ENCODE measurements at places on chromosomes 4 and X.

- DNase-seq: no peak
Observed at GRCh38 chr4:108965016-108965415, 202.2 kb upstream of the ETNPPL start.

- DNase-seq: no peak
Observed at GRCh38 chr4:54930226-54930625, 195.2 kb downstream of the KDR start.

DNA sequence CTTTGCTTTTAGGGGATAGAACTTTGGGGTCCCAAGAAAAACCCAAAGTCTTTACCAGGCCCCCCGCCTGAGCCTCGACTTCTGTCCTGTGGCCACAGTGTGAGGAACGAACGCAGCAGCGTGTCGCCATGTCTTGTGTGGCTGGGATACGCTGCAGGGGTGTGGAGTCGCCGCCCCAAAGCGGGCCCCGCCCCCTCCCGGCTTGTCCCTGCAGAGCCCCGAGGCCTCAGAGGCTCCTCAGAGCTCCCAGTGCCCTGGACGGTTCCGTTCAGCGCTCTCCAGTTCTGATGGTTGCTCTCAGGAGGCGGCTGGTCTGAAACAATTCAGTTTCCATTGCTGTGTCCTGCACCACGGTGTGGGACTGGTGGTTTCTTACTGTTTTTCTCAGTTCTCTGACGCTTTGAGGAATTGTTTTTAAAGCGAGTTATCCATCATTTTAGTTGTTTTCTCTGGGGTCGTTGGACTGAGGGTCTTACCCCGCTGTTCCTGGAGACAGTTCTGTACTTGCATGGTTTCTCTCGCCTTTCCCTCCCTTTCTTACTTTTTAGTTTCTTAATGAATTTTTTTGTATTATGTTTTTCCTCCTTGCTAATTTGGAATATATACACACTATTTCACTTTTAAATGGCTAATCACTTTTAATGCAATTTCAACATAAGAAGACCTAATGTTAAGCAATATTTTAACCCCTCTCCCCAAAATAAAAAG, 1.6 kb upstream of the IDUA start:
- DNase-seq: peak; percentile 43

GRCh38 chr4:183321079-183321478, 1.0 kb upstream of the CLDN22 start:
- no peak for DNase-seq

- no peak for DNase-seq
Observed at GRCh38 chr4:107473126-107473525, 246.9 kb downstream of the PAPSS1 start.

DNA sequence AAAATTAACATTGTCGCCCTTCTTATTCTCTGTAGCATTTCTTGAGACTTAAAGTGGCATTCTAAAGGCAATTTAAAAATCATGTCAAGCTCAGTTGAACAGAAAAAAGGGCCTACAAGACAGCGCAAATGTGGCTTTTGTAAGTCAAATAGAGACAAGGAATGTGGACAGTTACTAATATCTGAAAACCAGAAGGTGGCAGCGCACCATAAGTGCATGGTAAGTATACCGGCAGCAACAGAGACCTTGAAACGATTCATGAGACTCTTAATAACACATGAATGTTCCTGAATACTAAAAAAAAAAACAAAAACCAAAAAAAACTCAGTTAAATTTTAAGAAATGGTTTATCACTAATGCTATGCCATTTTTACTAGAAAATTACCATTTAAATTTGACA, 82.4 kb upstream of the HPRT1 start:
- no peak for DNase-seq

- DNase-seq: no peak
Observed at GRCh38 chr4:149183638-149184037, 632.0 kb downstream of the IQCM start.

Measured in activated T-helper 1 cell treated with Interleukin-2 at 50 U/mL for 16 hours (primary cell).